Thymus (tissue), 14 donors: ENCODE measurements at places on chromosomes 6 and 20. TPM values are rescaled to one million over a fixed set of nuclear protein-coding genes. Genes with fewer than 3 reads are reported as not detected.

PARD6B gene
- 3.7 TPM for polyA plus RNA-seq

DNA sequence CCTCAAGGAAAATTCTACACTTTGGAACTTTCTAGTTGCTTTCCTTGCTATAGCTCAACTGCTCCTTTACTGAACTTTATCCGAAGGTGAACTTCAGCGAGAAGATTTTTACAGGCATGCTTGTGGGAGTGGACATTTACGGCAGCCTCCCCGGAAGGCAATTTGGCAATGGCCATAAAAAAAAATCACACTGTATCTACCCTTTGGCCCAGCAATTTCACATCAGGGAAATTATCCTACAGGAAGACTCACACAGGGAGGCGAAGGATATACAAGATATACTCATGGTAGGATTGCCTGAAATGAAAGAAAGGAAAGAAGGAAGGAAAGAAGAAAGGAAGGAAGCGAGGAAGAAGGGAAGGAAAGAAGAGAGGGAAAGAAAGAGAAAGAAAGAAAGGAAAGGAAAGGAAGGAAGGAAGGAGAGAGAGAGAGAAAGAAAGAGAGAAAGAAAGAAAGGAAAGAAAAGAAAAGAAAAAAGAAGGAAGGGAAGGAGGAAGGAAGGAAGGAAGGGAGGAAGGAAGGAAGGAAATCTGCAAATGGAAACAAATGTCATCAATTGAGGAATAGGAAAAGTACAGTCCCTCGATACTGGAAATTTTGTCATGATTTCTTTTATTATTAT, 25.7 kb downstream of the OVOL2 start:
- DNase-seq, result no peak

SLC12A5 gene
- polyA plus RNA-seq, result 4.0 TPM

DNA sequence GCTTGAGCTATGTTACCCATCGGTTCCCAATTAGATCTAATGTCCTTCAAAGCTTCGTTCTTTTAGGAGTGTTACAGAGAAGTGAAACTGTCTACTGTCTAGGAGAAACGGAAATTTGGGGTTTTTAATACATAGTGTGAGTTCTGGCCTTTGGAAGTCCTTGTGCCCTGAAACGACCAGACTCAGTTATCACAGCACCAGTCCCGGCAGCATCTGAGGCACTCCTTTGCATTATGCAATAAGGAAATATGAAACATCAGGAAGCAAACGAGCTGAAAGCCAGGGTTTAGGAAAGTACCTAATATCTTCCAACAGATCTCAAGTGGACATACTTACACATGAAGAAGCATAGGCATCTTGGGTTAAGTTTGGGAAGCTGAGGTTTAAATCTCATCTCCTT, 61.8 kb upstream of the ADGRF1 start:
- DNase-seq, result no peak

GRCh38 chr6:6997263-6998193, 110.2 kb upstream of the RREB1 start:
- DNase-seq, result no peak

DNA sequence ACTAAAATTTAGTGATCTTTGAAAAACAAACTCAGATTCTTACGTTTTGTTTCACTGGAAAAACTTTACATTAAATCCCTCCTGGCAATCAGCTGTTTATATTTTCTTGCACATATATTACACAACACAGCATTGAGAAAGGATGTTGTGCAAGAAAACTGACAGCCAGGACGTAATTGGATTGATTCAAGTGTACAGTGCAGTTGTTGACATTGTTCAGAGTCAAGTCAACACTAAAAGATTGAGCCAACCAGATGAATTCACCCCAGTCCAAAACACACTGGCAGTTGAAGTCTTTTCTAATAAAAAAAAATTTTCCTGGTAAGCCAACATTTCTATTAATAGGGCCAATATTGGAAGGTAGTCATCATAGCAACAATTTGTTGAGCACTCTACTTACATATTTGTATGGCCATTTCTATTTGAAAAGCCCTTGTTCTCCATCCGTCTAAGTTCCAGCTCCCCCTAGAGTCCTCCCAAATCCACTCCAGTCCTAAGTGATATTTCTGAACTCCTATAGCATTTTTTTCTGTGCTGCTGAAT, 20.9 kb upstream of the VNN1 start:
- no peak for DNase-seq

GRCh38 chr6:154773610-154774089, 40.4 kb downstream of the SCAF8 start:
- no peak for DNase-seq

GRCh38 chr6:15947923-15948322, 181.0 kb upstream of the MYLIP start:
- no peak for DNase-seq

BPIFB2 gene
- 0.73 TPM for polyA plus RNA-seq

HLA-F gene
- 530 TPM for polyA plus RNA-seq

- no peak for DNase-seq
Observed at GRCh38 chr6:89379281-89379680, 26.8 kb upstream of the UBE2J1 start.

- DNase-seq, result no peak
Observed at GRCh38 chr6:56833127-56833791, 121.6 kb upstream of the BEND6 start.

DNA sequence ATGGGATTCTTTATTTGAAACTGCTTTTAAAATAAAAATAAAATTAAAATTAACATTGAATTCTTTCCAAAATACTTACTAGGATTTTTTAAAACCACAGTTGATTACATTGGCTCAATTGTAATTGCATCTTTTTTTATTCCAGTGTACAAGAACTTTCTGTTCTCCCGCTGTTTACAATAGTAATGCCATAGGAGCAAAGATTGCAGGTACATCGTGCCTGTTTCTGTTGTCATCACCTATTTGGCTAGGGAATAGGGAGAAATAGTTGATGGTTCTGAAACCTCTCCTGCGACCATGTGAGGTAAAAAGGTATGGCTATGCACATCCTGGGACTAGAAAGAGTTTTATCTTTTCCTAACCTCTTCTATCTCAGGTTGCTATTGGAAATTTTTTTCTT, 28.2 kb upstream of the RHAG start:
- no peak for DNase-seq

ITPR3 gene
- 19.5 TPM for polyA plus RNA-seq

KHDC1L gene
- 2.8 TPM for polyA plus RNA-seq

GRCh38 chr6:66516377-66516776, 809.4 kb upstream of the EYS start:
- no peak for DNase-seq

MAP7 gene
- polyA plus RNA-seq, result 7.8 TPM

C6orf132 gene
- 4.8 TPM for polyA plus RNA-seq

DNA sequence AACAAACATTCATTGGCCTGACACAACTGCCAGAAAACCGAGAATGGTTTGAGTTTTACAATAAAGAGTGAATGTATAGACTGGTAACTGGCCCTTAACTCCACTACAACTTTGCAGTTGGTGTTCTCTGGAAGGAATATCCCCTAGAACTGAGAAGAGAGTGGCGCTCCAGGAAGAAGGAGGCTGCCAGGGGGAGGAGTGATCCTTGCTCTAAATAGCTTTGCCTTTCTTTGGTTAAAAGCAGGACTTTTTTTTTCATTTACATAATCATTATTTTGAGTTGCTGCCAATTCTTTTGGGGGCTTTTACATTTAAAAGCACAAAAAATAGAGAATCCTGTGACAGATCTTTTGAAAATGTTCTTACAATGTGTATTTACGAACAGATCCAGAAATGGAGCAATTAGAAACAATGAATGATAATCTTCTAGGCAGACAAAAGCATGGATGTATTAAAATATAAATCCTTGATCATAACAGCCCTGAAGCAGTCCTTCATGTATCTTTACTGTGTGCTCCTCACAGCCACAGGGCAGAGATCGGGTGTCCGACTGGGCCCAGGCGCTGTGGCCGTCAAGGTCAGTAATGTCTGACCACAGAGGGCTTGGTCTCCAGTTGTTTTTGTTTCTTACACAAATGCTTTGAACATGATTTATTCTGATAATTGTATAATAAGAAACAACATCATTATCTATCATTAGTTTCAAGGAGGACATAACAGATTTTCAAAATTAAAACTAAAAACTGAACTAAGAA, 612.2 kb downstream of the HDGFL1 start:
- no peak for DNase-seq

ZBTB46 gene
- polyA plus RNA-seq, result 3.7 TPM

- DNase-seq, result no peak
Observed at GRCh38 chr6:144710207-144710606, 425.1 kb downstream of the UTRN start.
